ENCODE measurements at places on chromosomes 5 and 9.

- no peak for DNase-seq
Observed at GRCh38 chr5:168055141-168055683, 236.2 kb upstream of the WWC1 start.

DNA sequence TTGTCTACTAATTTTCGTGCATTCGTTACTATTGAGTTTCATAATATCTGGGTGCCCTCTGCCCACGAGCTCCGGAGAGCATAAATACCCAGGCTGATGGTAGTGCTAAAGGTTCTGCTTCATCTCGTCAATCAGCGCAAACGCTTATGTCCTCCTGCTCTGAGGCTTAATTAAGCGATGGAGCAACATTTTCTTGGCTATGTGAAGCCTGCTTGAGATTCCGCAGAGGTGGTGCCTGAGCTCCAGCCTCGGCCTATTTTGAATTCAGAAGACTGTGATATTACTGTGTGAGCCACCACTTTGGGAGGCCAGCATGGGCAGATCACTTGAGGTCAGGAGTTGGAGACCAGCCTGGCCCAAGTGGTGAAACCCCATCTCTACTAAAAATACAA, 44.8 kb downstream of the ANXA2R start:
- no peak for DNase-seq

GRCh38 chr5:66558560-66558959, 37.6 kb upstream of the MAST4 start:
- DNase-seq: no peak

DNA sequence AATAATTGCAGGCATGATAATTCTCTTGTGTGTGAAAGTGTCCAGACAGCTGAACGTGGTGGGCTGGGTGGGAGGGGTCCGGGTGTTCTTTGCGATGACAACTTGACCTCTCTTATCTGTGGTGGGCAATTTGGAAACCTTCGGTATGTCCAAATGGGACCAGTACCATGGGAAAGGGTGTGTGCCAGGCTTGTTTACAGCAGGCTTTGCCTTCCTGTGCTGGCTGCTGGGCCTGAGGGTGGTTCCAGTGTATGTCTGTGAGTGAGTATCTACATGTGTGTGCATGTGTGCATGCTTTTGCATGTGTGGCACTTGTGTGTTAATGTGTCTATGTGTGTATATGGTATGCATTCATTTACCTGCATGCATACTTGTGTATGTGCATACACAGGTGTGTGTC, 166.4 kb downstream of the GADD45G start:
- DNase-seq: no peak

DNA sequence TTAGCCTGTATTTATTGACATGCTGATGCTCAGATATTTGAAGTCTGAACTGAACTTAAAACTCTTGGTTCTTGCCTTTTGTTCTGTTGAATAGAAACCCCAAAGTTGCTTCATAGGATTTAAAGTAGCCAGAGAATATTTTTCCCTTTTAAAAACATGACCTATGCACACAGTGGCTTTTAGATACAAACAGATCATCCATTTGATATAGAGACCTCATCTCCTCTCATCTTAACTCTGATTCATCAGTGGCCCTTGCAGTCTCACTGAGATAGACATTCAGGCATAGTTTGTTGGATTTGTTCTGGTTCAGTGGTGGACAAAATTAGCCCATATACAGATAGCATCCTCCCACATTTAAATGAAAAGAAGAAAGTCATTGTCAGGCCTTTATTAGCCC, 43.5 kb upstream of the PJA2 start:
- DNase-seq: no peak

- no peak for DNase-seq
Observed at GRCh38 chr9:33535541-33535940, 11.5 kb downstream of the ANKRD18B start.

DNA sequence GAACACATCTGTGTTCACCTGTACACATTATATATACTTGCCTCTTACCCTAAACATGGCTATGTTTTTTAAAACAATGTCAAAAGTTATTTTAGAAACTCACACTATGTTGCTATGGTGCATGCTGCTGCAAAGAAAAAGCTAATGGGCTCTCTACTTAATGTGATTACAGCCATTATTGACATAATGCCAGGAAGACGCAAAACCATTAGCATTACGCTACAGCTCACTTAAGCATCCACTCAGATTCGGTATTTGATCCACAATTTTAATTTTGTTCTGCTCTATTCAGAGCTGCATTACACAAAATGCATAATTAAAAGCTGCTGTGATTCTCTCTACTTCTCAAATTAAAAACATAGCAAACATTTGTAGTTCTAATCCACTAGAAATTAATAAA, 395.2 kb downstream of the BNC2 start:
- DNase-seq: no peak

DNA sequence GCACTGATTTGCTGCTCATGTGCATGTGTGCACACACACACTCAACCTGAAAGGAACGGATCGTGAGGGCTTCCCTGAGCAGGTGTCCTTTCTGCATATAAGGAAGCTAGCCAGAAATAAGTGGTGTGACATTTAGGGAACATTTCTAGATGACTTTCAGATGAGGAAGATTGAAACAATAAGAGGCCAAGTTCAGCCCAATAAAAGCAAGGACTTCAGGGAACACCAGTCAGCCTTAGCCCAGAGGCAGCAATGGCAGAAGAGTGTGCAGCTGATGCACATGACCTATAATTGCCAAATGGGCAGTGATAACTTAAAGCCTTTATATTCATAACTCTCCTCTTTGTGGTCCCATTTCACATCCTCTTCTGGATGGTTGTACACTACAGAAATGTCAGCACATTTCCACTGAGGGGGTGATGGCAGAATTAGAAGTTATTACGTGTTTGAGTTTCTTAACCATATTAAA, 255.5 kb downstream of the TRIM32 start:
- DNase-seq: no peak

DNA sequence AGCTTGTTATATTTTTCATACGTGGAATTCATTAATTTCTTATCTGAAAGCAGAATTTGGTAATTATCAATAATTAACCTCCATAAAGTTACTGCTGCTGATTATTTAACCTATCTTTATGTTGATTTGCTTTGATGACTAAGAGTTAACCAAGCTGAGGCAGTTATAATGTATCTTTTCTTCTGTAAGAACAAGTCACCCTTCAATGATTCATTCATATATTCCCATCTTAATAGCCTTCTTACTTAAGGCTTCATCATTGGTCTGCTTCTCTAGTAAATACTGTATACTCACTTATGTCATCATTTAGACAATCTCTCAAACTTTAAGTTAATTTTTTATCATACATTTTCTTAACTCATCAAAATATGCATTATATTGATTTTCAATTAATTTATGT, 592.2 kb downstream of the ANXA1 start:
- DNase-seq: no peak

- DNase-seq: no peak
Observed at GRCh38 chr9:121331992-121332685, 37.9 kb downstream of the STOM start.

GRCh38 chr9:124285903-124286291, 28.1 kb downstream of the NEK6 start:
- no peak for DNase-seq

DNA sequence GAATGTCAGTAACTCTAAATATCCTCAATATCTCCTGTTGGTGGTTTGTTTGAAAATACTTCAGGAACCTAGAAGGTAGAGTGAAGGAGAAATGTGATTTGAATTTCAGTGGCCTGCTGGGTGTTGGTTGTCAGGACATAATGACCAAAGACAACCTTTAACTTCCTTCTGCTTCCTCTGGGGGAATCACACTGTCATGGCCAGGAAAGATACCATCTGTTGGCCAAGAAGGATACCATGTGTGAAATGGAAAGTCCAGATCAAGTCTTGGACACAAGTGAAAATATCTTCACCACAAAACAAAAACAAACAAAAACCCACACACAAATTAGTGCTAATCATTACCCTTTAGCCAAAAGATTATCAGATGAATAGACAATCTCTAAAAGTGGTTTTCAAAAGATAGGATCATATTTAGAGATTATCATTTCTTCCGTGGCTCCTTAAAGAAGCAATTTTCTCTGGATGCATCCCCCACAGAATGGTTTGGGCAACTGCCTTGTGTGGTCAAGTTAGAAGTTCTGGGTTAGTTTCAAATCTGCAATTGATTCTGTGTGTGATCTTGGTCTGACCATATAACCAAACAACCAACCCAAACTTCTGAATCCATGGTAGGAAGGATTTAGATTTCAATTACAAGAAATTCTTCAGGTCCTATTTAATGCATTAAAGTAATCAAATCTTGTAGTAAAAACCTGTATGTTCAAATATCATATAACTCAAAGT, 1.6 kb downstream of the C1QTNF3 start:
- DNase-seq: no peak

GRCh38 chr5:72822944-72823343, 6.5 kb downstream of the TNPO1 start:
- DNase-seq: no peak

DNA sequence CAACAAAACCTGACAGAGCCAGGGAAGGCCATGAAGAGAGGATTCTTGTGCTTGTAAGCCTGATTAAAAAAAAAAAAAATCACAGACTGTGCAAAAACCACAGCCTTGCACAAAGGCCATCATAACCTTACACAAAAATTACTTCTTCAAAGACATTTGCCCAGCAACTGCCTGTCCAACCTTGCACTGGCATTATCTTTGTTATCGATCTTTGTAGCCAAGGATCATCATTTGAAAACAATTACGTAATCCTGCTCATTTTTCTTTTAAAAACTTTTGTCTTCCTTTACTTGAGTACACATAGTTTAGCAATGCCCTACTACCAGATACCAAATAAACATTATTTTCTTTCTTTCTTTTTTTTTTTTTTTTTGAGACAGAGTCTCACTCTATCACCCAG, 125.1 kb downstream of the TEX10 start:
- no peak for DNase-seq

- DNase-seq: no peak
Observed at GRCh38 chr9:37417252-37417803, 5.2 kb upstream of the GRHPR start.

- DNase-seq: no peak
Observed at GRCh38 chr5:113776168-113776567, 262.7 kb downstream of the YTHDC2 start.

DNA sequence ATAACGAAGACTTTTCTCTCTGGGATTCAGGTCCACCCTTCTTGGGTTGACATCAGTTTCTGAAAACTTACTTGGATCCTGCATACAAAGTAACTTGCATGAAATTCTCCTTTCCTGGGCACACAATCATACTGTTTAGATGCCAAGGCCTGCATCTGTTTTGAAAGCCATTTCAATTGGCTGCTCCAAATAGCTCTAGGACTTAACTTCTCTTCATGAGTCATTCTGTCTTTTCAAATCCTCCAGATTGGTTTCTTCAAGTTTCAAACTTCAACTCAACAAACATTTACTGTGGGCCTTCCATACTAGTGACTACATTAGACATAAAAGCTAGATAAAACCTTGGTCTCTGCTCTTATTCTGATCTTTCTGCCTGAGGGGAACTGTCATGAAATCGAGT, 54.8 kb upstream of the HMHB1 start:
- DNase-seq: no peak

- DNase-seq: no peak
Observed at GRCh38 chr9:91346644-91347043, 15.1 kb downstream of the AUH start.

- no peak for DNase-seq
Observed at GRCh38 chr5:158140120-158140731, 281.3 kb upstream of the CLINT1 start.

- DNase-seq: no peak
Observed at GRCh38 chr5:118043531-118043930, 944.8 kb downstream of the DTWD2 start.

Data from right forelimb (tissue), 1 donor.